ENCODE measurements at places on chromosomes 13 and 19. TPM values are rescaled to one million over a fixed set of nuclear protein-coding genes. Genes with fewer than 3 reads are reported as not detected.

Gene KBTBD7
- 2.5 TPM for total RNA-seq

Gene SHISA2
- not detected for total RNA-seq

Gene NANOS3
- total RNA-seq: 3.2 TPM

Gene NLRP4
- total RNA-seq: not detected

Gene B3GNT3
- 4.6 TPM for total RNA-seq

Gene KLF16
- total RNA-seq: 24.8 TPM

Gene GFY
- total RNA-seq: 0.21 TPM

Gene CRB3
- 3.0 TPM for total RNA-seq

Gene PINLYP
- total RNA-seq: 0.19 TPM

Gene KCNC3
- 1.3 TPM for total RNA-seq

Gene ZNF226
- total RNA-seq: 19.2 TPM

Gene ETV2
- 1.6 TPM for total RNA-seq

Gene FGF21
- total RNA-seq: not detected

All from A549 treated with CORT108297 at 1 μM for 4 hours (cell line).